Astrocyte (in vitro differentiated cells and primary cell): ENCODE measurements at places on chromosomes 5 and 9. TPM values are rescaled to one million over a fixed set of nuclear protein-coding genes. Genes with fewer than 3 reads are reported as not detected.

DNA sequence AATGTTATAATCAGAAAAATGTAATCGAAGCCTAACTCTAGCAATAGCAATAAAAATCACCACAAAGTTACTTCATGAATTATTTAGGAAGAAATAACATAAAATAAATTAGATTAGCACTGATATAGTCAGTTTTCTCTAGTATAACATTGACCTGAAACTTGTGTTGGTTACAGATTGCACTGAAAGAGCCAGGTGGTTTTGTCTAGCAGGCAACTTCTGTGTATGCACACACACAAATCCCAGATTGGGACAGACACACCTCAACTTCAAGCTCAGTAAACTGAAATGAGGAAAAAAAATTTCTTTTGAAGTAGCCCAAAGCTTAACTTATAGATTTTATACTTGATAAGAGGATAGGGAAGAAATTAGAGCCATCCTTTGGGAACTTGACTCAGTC lies 129.3 kb downstream of the EFNA5 start:
- H3K36me3 ChIP-seq: no peaks in the 10 kb centered on the region
- no peak for DNase-seq
- no peak overlapping the region for H3K27ac ChIP-seq
- H3K4me3 ChIP-seq: no peak overlapping the region
- peaks cover 8% of the 10 kb centered on the region for H3K4me1 ChIP-seq

GRCh38 chr9:91865041-91865440 lies 85.0 kb downstream of the ROR2 start:
- DNase-seq: peak; percentile 19
- no peak overlapping the region for H3K4me3 ChIP-seq
- peaks cover 7% of the 10 kb centered on the region for H3K27me3 ChIP-seq
- H3K27ac ChIP-seq: no peak overlapping the region

- H3K27me3 ChIP-seq: no peaks in the 10 kb centered on the region
- DNase-seq: no peak
- no peak overlapping the region for H3K27ac ChIP-seq
Measured at GRCh38 chr9:18569941-18570630, 96.1 kb downstream of the ADAMTSL1 start.

GRCh38 chr9:121498487-121499176 lies 1.0 kb downstream of the GGTA1 start:
- H3K36me3 ChIP-seq: no peaks in the 10 kb centered on the region
- no peak for DNase-seq
- peak overlapping the region; percentile 27 for H3K4me3 ChIP-seq
- no peak overlapping the region for H3K27ac ChIP-seq

GRCh38 chr5:16916262-16916878 lies 19.7 kb downstream of the MYO10 start:
- H3K4me3 ChIP-seq: no peak overlapping the region
- peak; percentile 98 for DNase-seq
- no peaks in the 10 kb centered on the region for H3K36me3 ChIP-seq
- H3K27ac ChIP-seq: peak overlapping the region; percentile 76
- peaks cover 42% of the 10 kb centered on the region for H3K4me1 ChIP-seq

- no peak overlapping the region for H3K4me3 ChIP-seq
- DNase-seq: no peak
- no peak overlapping the region for H3K27ac ChIP-seq
- peaks cover 14% of the 10 kb centered on the region for H3K4me1 ChIP-seq
- no peaks in the 10 kb centered on the region for H3K36me3 ChIP-seq
Measured at GRCh38 chr9:114151426-114151956, 3.8 kb upstream of the COL27A1 start.

DNA sequence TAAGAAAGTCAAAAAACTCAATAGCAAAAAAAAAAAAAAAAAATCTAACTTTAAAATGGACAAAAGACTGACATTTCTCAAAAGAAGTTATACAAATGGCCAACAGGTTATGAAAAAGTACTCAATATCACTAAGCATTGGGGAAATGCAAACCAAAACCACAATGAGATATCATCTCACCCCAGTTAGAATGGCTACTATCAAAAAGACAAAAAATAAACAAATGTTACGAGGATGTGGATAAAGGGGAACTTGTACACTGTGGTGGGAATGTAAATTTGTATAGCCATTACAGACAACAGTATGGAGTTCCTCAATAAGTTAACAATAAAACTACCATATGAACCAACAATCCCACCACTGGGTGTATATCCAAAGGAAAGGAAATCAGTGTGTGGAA lies 37.2 kb downstream of the ENC1 start:
- no peaks in the 10 kb centered on the region for H3K36me3 ChIP-seq
- DNase-seq: no peak
- no peak overlapping the region for H3K27ac ChIP-seq
- no peak overlapping the region for H3K4me3 ChIP-seq
- H3K27me3 ChIP-seq: no peaks in the 10 kb centered on the region

- no peaks in the 10 kb centered on the region for H3K27me3 ChIP-seq
- DNase-seq: no peak
- no peak overlapping the region for H3K27ac ChIP-seq
- no peak overlapping the region for H3K4me3 ChIP-seq
- no peaks in the 10 kb centered on the region for H3K4me1 ChIP-seq
Measured at GRCh38 chr5:91478096-91478495, 95.0 kb upstream of the ARRDC3 start.

DNA sequence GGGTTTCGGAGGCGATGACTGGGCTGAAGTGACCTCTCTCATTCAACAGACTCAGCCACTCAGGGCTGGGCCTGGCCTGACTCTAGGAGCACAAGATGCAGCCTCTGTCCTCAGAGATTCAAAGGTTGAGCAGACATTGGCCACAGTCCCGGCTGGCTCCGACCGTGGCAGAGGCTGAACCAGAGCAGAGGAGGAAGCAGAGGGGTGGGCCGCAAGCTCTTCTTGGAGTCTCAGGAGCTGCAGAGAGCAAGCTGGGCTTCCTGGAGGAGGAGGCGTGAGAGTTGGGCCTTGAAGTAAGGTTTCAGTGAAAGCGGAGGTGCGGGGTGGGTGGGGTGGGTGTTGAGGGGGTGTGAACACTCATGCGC lies 37.6 kb downstream of the ALG2 start:
- no peaks in the 10 kb centered on the region for H3K27me3 ChIP-seq
- no peaks in the 10 kb centered on the region for H3K36me3 ChIP-seq
- no peak overlapping the region for H3K4me3 ChIP-seq
- peaks cover 18% of the 10 kb centered on the region for H3K4me1 ChIP-seq
- no peak overlapping the region for H3K27ac ChIP-seq

GRCh38 chr9:129811967-129812363 lies 9.0 kb downstream of the TOR1B start:
- H3K27ac ChIP-seq: no peak overlapping the region
- no peaks in the 10 kb centered on the region for H3K27me3 ChIP-seq
- H3K4me1 ChIP-seq: no peaks in the 10 kb centered on the region
- DNase-seq: no peak
- peaks cover 16% of the 10 kb centered on the region for H3K36me3 ChIP-seq
- no peak overlapping the region for H3K4me3 ChIP-seq

DNA sequence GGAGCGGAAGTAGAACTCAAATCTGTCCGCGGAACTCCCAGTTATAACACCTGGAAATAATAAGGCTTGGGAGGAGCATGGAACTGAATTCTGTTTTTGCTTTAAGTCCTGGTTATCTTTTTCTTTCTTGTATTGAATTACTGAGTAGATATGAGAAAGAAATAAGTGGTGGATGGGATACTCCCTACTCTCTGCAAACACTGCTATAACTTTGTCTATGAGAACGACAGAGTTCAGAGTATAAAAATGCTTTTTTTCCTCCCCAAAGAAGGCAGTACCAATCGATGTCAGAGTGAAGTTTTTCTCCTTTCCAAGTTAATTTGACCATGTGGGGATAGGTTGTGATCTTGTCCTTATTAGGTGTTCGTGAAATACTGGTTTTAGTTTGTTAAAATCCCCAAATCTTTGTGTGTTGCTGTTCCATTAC lies 1.2 kb downstream of the RIC1 start:
- H3K36me3 ChIP-seq: no peaks in the 10 kb centered on the region
- H3K4me3 ChIP-seq: peak overlapping the region; percentile 100
- peak; percentile 46 for DNase-seq
- H3K27me3 ChIP-seq: no peaks in the 10 kb centered on the region
- H3K27ac ChIP-seq: peak overlapping the region; percentile 90

GRCh38 chr9:74499111-74499601 lies 2.0 kb downstream of the RORB start:
- peak overlapping the region; percentile 75 for H3K4me3 ChIP-seq
- no peak overlapping the region for H3K27ac ChIP-seq
- H3K4me1 ChIP-seq: peaks cover 10% of the 10 kb centered on the region
- H3K36me3 ChIP-seq: no peaks in the 10 kb centered on the region

- no peaks in the 10 kb centered on the region for H3K36me3 ChIP-seq
- no peaks in the 10 kb centered on the region for H3K27me3 ChIP-seq
- no peak overlapping the region for H3K27ac ChIP-seq
- DNase-seq: peak; percentile 27
- H3K4me1 ChIP-seq: peaks cover 6% of the 10 kb centered on the region
- no peak overlapping the region for H3K4me3 ChIP-seq
Measured at GRCh38 chr9:79801459-79801858, 229.7 kb downstream of the TLE4 start.

DNA sequence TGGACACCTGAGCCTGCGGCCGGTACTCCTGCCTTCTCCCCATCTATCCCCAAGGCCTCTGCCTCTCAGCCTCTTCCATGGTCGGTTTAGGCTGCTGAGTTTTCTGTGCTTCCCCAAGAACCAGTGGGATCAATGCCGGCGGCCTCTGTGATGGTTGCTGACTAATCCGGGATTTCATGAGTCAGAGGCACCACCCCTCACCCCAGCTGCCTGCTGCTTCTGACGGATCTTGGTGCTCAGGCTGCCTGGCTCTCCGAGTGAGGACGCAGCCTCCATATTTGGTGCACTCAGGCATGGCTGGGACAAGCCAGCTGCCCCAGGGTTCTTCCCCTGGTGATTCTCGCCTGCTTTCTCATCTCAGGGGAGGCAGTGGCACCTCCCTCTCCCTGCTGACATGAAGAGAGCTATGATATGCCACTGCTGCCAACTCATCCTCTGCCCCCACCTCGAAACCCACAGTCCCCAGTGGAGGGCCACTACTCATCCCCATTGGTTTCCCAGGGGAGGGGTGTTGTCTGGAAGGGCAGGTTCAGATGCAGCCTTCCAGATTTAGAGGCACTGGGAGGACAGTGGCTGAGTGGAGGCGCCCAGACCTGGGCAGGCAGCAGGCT lies 3.3 kb upstream of the MAN1B1 start:
- H3K4me3 ChIP-seq: no peak overlapping the region
- H3K27me3 ChIP-seq: no peaks in the 10 kb centered on the region
- H3K4me1 ChIP-seq: peaks cover 43% of the 10 kb centered on the region
- peak; percentile 92 for DNase-seq

- peak overlapping the region; percentile 56 for H3K4me3 ChIP-seq
- peak overlapping the region; percentile 96 for H3K27ac ChIP-seq
- H3K4me1 ChIP-seq: peaks cover 18% of the 10 kb centered on the region
- H3K36me3 ChIP-seq: peaks cover 5% of the 10 kb centered on the region
Measured at GRCh38 chr5:5270958-5271785, 131.0 kb downstream of the ADAMTS16 start.

DNA sequence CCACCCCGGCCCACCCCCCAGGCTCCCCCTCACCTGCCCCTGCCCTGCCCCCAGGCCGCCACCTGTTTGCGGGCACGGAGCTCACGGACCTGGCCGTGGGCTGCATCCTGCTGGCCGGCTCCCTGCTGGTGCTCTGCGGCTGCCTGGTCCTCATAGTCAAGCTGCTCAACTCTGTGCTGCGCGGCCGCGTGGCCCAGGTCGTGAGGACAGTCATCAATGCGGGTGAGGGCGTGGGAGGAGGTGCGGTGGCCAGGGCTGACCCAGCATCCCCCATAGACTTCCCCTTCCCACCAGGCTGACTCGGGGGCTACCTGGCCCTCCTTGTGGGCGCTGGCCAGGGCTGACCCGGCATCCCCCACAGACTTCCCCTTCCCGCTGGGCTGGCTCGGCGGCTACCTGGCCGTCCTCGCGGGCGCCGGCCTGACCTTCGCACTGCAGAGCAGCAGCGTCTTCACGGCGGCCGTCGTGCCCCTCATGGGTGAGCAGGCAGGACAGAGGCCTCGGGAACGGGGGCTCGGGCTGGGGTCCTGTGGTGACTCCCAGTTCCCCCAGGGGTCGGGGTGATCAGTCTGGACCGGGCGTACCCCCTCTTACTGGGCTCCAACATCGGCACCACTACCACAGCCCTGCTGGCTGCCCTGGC lies 3.5 kb downstream of the SLC34A3 start:
- H3K27ac ChIP-seq: no peak overlapping the region
- H3K36me3 ChIP-seq: no peaks in the 10 kb centered on the region
- DNase-seq: no peak
- H3K27me3 ChIP-seq: no peaks in the 10 kb centered on the region
- H3K4me1 ChIP-seq: no peaks in the 10 kb centered on the region

GRCh38 chr9:129423216-129423615 lies 197.7 kb downstream of the C9orf50 start:
- H3K4me3 ChIP-seq: no peak overlapping the region
- no peak overlapping the region for H3K27ac ChIP-seq
- no peaks in the 10 kb centered on the region for H3K4me1 ChIP-seq
- no peak for DNase-seq

- no peak for DNase-seq
- H3K27me3 ChIP-seq: no peaks in the 10 kb centered on the region
- H3K36me3 ChIP-seq: no peaks in the 10 kb centered on the region
- H3K4me3 ChIP-seq: no peak overlapping the region
- H3K27ac ChIP-seq: no peak overlapping the region
- H3K4me1 ChIP-seq: no peaks in the 10 kb centered on the region
Measured at GRCh38 chr5:61371474-61371873, 39.4 kb downstream of the ZSWIM6 start.

GRCh38 chr5:161676103-161676502 lies 9.4 kb upstream of the GABRA6 start:
- H3K36me3 ChIP-seq: no peaks in the 10 kb centered on the region
- no peaks in the 10 kb centered on the region for H3K4me1 ChIP-seq
- no peak overlapping the region for H3K4me3 ChIP-seq
- DNase-seq: no peak
- H3K27ac ChIP-seq: no peak overlapping the region
- H3K27me3 ChIP-seq: no peaks in the 10 kb centered on the region

DNA sequence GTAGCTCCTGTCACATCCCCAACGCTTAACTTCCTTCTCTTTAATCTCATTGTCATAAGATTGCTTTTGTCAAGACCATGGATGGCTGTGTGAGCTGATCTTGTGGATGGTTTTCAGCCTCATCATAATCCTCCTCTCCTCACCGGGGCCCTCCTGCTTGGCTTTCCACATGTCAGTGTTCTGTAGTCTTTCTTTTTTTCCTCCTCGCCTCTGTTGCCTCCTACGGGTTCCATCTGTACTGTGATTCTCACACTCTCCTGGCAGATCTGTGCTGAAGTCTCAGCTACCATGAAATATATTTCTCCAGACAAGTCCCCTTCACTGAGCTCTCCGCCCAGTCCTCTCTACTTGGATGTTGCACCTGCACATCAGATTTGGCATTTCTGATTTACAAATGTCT lies 34.9 kb upstream of the FAM120AOS start:
- no peak overlapping the region for H3K27ac ChIP-seq
- H3K27me3 ChIP-seq: no peaks in the 10 kb centered on the region
- no peak overlapping the region for H3K4me3 ChIP-seq
- H3K4me1 ChIP-seq: no peaks in the 10 kb centered on the region
- peaks cover 2% of the 10 kb centered on the region for H3K36me3 ChIP-seq
- DNase-seq: no peak

Gene SLC36A3
- not detected in 2 replicates for total RNA-seq

Gene GM2A
- total RNA-seq: 19.5 and 23.4 TPM in 2 replicates

Gene ZNF879
- 1.6 and 1.9 TPM in 2 replicates for total RNA-seq

Gene SCGB3A2
- total RNA-seq: 0.59 and 0.82 TPM in 2 replicates

Gene PTPRD
- 84.0 and 88.1 TPM in 2 replicates for total RNA-seq

Gene SURF1
- total RNA-seq: 35.7 and 35.9 TPM in 2 replicates

Gene UGT3A2
- 0.43 and 0.86 TPM in 2 replicates for total RNA-seq

Gene GZMA
- 1.7 and 2.6 TPM in 2 replicates for total RNA-seq

Gene MORN5
- not detected in 2 replicates for total RNA-seq

Gene PCDHB15
- total RNA-seq: 1.3 and 1.6 TPM in 2 replicates

Gene FNIP1
- total RNA-seq: 24.4 and 28.5 TPM in 2 replicates

Gene SPACA9
- 3.9 and 5.0 TPM in 2 replicates for total RNA-seq
